ENCODE measurements at places on chromosomes 1 and 21.
A peak's percentile ranks its signal among the peaks of the same experiment; 100 is the strongest.

DNA sequence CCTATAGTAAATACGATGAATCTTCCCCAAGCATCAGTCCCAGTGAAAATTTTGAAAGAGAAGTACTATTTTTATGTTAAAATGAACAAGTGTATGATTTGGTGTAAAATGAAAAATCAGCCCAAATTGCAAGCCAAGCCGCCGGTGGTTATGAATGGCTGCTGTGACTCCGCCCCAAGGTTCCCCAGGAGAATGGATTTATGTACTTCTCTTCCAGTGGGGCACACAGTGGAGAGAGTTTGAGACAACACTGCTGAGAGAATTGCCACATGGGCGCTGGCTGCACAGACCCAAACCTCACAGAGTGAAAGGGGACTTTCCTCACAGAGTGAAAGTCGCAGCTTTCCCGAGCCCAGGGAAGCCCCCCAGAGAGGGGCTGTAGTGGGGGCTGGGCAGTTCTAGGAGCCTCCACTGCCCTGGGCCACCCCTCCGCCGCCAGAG is 24.0 kb downstream of the CDK18 start:
- DNase-seq, result no peak

GRCh38 chr1:165490175-165490574 is 45.2 kb upstream of the RXRG start:
- DNase-seq, result no peak

DNA sequence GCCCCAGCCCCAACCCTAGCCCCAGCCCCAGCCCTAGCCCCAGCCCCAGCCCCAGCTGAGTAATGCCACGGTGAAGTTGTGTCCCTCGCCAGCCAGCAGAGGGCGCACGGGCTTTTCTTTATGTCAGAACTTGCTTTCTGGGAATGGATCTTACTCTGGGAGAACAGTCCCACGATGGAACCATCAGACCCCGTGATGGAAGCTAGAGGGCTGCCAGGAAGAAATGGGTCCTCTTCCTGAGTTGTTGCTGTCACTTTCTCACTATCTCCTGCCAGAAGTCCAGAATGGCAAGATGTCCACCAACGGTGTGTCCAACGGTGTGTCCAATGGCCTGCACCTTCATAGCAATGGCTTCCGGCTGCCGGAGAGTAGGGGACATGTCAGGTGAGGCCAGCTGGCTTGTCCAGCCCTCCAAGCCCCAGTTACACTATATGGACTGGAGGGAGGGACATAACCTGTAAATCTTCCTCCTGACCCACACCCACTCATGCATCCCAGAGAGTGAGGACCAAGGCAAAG is 25.1 kb upstream of the TMEM222 start:
- peak; percentile 42 for DNase-seq

DNA sequence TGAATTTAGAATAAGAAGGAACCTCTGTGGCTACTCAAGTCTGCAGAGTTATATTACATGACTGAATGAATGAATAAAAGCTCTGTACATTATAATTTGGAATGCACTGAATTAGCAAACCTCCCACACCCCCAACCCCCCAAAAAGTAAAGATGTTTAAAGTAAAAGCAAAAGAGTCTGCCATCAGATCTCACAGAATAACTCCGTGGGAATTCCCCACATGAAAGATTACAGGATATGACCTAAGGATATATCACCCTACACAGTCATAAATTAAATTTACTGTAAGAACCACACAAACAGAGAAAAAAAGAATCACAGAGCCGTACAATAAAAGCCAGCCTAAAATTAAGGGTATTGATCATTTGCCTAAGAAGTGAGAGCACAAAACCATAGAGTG is 587.3 kb downstream of the PTPRC start:
- no peak for DNase-seq

DNA sequence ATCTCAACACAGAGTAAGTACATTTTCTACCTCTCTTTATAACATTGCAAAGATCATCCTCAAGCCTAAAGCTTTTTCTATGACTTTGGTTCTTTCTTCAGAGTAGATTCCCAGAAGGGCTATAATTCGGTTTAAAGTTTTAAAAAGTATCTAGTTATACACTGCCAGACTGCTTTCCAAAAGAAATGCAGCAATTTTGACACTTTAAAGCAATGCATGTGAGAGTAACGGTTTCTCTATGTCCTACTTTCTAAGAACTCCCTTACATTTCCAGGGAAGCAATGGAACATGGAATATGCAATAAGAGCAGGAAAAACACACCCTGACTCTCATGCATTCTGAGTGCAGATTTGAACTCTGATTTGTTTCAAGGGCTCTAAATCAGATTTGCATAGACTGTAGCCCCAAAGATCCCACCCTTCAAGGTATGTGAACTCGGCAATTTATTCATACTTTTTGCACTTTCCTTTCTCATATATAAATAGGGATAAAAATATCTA is 331.6 kb downstream of the HHIPL2 start:
- no peak for DNase-seq

GRCh38 chr1:31706384-31707058 is 2.7 kb upstream of the COL16A1 start:
- no peak for DNase-seq

- no peak for DNase-seq
Measured at GRCh38 chr1:230142608-230143210, 75.7 kb downstream of the GALNT2 start.

DNA sequence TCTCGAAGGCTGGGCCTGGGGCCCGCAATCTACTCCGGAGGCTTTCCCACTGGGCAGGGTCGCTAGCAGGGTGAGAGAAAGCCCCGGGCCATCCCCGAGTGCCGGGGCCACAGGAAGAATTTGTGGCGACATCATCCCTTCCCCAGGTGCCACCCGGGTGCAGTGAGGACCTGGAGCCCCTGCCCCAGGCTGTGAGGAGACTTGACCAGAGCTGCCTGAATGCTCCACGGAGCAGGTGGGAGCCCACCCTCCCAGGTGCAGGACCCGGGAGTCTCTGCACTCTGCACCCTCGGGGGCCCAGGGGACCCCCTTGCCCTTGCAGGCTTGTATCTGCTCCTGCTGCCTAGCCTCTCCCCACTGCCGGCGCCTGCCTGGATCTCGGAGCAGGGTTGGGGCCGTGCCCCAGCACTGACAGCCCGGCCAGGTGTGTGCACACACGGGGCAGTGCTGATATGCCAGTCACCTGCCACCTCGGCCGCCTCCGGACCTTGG is 67.5 kb upstream of the RGS7 start:
- no peak for DNase-seq

DNA sequence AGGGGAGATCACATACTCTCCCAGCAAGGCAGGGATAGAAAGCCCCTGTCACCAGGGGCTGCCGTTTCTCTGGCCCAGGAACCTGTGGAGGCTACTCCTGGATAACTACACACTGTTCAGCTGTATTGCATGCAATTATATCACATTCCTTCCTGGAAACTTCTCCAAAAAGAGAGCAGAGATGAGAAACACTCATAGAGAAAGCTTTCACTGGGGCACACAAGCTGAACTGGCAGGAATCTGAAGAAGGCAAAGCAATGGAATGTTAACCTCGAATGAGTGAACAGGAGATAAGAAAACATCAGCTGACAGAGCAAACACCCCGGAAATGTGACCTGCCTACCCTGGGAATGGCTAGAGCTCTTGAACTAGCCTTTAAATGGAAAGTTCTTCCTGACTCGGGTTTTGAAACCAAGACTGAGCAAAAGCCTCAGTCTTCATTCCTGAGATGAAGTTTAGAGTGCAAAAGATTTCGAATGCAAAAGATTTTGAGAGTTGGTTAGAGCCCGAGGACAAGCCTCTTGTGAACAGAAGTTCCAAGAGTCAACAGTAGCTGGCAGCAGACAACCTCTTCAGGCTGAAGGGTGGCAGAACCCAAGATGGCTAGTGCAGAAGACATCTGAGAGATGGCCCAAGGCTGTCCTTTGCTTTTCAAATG is 32.3 kb downstream of the CCN1 start:
- peak; percentile 83 for DNase-seq

GRCh38 chr21:42198929-42199867 is 19.7 kb upstream of the ABCG1 start:
- DNase-seq, result no peak

GRCh38 chr1:162007466-162007865 is 16.2 kb downstream of the OLFML2B start:
- no peak for DNase-seq

GRCh38 chr21:27225151-27225550 is 258.3 kb upstream of the ADAMTS5 start:
- DNase-seq, result no peak

DNA sequence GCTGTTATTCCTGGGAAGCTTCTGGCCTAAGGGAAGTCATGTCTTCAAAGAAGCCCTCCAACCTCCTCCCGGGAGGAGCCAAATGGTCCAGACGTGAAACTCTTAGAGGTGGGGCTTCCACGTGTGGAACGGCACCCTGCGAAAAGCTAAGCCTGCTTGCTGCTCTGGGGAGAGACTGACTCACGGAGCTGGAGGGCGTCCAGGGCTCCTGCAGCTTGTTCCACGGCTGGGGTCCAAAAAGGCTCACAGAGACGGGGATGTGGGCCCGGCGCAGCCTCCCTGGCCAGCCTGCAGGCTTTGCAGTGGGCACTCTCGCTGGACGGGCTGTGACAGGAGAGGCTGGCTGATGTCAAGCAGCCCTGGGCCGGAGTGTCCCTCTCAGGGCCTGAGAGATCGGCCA is 105.1 kb downstream of the COLGALT2 start:
- DNase-seq, result peak; percentile 41

- no peak for DNase-seq
Measured at GRCh38 chr1:59249396-59250137, 47.3 kb upstream of the FGGY start.

DNA sequence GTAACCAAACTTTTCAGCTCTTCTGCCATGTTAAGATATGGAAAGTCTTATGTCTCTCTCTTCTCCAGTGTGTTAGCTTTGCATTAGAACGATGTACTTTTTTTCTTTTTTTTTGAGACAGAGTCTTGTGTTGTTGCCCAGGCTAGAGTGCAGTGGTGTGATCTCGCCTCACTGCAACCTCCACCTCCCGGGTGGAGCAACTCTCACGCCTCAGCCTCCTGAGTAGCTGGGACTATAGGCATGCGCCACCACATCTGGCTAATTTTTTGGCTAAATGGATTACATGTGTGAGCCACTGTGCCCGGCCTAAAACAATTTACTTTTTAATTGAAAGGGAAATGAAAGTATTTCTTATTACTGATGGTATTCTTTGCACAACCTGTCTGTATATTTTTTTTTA is 35.8 kb downstream of the SPEN start:
- no peak for DNase-seq

DNA sequence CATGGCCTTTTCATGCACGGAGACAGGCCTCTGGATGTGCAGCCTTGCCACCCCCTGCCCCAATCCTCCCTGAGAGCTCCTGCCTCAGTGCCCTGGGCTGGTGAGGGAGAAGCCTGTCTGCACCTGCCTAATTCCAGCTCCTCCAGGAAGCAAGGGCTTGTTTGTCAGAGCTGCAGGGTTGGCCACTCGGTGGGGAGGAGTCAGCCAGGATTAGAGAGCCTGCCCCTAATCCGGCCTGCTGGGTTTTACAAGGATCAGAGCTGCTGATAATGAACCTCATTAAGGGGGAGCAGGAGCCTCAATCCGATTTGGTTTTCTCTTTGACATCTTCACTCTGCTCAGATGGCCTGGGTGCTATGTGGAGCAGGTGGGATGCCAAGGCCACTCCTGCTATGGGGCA is 31.9 kb upstream of the LHX4 start:
- no peak for DNase-seq

Measured in amniotic stem cell (primary cell).